ENCODE measurements at places on chromosomes 6 and 20.
A peak's percentile ranks its signal among the peaks of the same experiment; 100 is the strongest.

- H3K27me3 ChIP-seq = no peaks in the 10 kb centered on the region
- H3K27ac ChIP-seq = no peak overlapping the region
- H3K36me3 ChIP-seq = no peaks in the 10 kb centered on the region
Measured at GRCh38 chr6:4819706-4820283, 43.6 kb downstream of the CDYL start.

GRCh38 chr20:41174373-41174772, 37.0 kb downstream of the PLCG1 start:
- H3K4me1 ChIP-seq = no peaks in the 10 kb centered on the region
- H3K27me3 ChIP-seq = no peaks in the 10 kb centered on the region
- peak overlapping the region; percentile 55 for H3K27ac ChIP-seq
- H3K36me3 ChIP-seq = peaks cover 16% of the 10 kb centered on the region
- no peak overlapping the region for H3K4me3 ChIP-seq
- no peak for DNase-seq

DNA sequence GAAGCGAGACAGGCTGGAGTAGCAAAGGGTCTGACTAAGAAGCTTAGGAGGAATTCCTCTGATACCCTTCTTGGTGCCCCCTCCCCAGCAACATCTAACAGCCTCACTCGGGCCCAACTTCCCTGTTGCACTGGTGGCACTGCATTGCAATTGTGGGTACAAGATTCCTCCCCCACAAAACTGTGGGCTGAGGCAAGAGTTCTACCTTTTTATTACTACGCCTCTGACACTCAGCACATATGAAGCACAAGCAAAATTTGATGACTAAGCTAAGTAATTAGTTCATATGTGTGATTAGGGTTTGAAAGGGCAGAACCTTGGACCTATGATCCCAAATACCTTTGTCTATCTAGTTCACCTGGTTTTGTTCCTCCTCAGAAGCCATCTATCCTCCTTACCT, 83.5 kb downstream of the ZHX3 start:
- no peak overlapping the region for H3K4me3 ChIP-seq
- H3K4me1 ChIP-seq = no peaks in the 10 kb centered on the region
- no peaks in the 10 kb centered on the region for H3K36me3 ChIP-seq
- no peak for DNase-seq
- no peaks in the 10 kb centered on the region for H3K27me3 ChIP-seq

GRCh38 chr6:45922728-45923351, 92.8 kb downstream of the CLIC5 start:
- no peaks in the 10 kb centered on the region for H3K36me3 ChIP-seq
- no peak overlapping the region for H3K4me3 ChIP-seq
- no peak overlapping the region for H3K27ac ChIP-seq

DNA sequence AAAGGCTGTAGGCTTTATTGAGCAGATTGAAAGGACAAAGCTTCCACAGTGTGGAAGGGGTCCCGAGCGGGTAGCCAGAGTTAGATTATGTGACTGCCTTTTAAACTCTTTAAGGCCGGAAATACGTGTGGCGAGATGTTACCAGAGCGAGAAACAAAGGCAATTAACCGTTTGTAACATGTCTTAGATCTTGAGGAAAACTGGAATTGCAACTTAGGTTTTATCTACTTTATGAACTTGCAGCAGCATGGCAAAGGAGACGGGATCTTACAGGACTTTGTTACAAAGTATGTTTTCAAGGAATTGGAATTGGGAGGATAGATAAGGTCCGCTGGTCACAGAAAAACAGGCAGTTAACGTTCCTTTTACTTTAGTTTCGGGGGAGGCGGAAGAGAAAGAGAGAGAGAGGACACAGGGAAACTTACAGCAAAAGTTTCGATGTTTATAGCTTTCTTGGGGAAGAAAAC, 594.7 kb upstream of the ADGRB3 start:
- no peak for DNase-seq
- no peaks in the 10 kb centered on the region for H3K27me3 ChIP-seq
- H3K27ac ChIP-seq = no peak overlapping the region
- H3K4me1 ChIP-seq = no peaks in the 10 kb centered on the region

DNA sequence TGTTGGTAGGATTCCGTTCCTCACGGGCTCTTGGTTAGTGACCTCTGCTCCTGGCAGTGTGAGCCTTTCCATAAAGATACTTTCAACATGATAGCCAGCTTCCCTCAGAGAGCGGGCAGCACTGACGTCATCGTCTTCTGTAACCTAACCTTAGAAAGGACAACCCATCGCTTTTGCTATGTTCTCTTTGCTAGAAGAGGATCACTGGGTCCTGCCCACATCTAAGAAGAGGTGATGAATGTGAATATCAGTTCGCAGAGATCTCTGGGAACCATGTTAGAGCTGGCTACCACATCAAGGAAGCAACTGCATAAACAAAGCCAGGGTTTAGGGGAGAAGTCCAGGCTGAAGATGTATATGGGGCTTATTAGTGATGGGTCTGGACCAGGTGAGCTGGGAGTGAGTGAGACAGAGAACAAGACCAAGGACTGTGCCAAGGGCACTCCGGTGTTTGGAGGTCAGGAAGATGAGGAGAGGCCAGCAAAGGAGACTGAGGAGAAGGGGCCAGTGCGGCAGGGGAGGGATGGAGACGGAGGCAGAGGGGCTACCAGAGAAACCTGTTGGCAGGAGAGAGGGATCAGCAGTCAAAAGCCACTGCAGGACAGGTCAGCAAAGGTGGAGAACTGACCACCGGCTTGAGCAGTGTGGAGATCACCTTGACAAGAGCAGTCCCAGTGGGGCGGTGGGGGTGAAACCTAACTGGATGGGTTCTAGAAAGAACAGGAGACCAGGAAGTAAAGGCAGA, 39.7 kb downstream of the PIM1 start:
- H3K4me1 ChIP-seq = no peaks in the 10 kb centered on the region
- H3K27me3 ChIP-seq = no peaks in the 10 kb centered on the region
- H3K27ac ChIP-seq = no peak overlapping the region
- no peak overlapping the region for H3K4me3 ChIP-seq

DNA sequence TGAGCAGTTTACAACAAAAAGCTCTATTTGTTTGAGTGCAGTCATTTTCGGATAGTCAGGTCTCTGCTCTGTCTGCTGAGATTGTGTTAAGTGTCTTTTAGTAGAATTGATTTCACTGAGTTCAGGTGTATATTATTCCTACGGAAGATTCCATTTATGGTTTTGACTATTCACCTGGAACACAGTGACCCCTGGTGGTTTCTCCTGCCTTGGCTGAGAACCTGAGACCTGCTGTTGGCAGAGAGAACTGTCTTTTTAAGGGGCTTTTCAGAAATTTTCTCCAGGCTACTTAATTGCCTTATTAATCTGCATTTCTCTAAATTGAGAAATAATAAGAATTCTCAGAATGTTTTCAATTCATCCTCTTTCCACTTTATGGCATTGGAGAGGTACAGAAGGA, 508.0 kb downstream of the TBC1D32 start:
- no peaks in the 10 kb centered on the region for H3K36me3 ChIP-seq
- no peaks in the 10 kb centered on the region for H3K4me1 ChIP-seq
- H3K4me3 ChIP-seq = no peak overlapping the region
- peak; percentile 20 for DNase-seq

GRCh38 chr6:138287144-138287955, 69.1 kb upstream of the PBOV1 start:
- no peak overlapping the region for H3K4me3 ChIP-seq
- H3K27ac ChIP-seq = peak overlapping the region; percentile 16
- no peaks in the 10 kb centered on the region for H3K27me3 ChIP-seq
- H3K4me1 ChIP-seq = no peaks in the 10 kb centered on the region
- DNase-seq = peak; percentile 75

- H3K4me3 ChIP-seq = no peak overlapping the region
- no peak overlapping the region for H3K27ac ChIP-seq
- no peaks in the 10 kb centered on the region for H3K27me3 ChIP-seq
Measured at GRCh38 chr6:105550955-105551620, 148.2 kb upstream of the PREP start.

DNA sequence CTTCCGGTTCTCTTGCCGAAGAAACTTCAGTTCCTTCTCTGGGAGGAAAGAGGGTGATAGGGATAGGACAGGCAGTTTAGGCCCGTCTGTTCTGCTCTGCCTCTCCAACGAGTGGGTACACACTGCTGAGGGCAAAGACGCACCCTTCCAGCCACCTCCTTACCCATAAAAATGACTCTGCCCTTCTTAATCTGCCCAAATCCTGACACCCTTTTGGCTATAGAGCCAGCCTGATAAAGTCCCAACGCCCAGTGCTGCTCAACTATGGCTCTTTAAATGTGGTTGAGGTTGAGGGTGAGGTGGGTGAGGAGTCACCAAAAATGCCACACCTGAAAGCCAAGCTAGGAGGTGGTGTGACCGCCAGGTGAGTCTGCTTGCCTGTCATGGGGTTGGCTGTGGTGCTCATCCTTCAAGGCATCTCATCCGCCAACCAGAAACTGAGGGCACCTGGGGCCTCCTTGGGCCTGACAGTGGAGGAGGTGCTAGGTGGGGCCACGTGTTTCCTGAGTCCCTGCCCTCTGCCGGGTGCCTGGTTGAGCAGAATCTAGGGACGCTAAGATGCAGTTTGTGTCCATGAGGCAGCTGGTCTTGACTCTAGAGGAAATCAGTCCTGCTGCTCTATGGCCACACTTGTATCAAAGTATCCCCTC, 16.3 kb downstream of the CCDC167 start:
- no peaks in the 10 kb centered on the region for H3K27me3 ChIP-seq
- no peak overlapping the region for H3K4me3 ChIP-seq
- no peak for DNase-seq
- no peaks in the 10 kb centered on the region for H3K36me3 ChIP-seq

Data from prostate gland (tissue), 2 donors.